Activated CD8-positive, alpha-beta T cell treated with anti-CD3 and anti-CD28 coated beads, Interleukin-2, amount 10 ng/mL, durations not matched to agents 7 days and 5 days (primary cell): ENCODE measurements at places on chromosomes 6 and 20.
A peak's percentile ranks its signal among the peaks of the same experiment; 100 is the strongest.

DNA sequence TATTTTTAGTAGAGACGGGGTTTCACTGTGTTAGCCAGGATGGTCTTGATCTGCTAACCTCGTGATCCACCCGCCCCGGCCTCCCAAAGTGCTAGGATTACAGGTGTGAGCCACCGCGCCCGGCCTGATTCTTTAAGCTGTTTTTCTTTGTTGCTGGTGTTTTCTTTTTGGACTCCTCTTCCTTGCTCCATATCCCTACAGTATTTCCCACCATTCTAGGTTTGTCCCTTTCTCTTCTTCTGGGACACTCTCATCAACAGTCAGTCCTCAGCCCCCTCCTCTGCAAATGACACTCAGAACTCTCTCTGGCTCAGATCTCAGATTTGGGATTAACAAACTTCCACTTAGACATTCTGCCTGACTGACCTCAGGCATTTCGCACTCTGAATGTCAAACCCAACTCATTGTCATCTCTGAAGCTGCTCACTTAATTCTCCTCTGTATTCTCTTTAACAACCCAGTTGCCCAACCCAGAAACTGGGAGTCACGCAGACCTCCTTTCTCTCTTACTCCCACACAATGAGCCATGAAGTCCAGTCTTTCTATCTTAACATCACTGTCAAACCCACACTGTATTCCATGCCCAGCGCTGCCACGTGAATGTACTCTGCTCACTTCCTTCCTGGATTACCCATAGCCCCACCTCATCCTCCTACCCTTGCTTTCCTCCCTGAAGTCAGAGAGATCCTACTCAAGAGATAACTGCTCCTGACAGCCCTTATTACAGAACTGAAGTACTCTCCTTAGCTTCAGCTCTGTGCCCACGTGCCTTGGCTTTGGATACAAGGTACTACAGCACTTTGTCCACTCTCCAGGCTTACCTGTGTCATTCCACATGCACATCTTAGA is 2.6 kb downstream of the MPIG6B start:
- peaks cover 44% of the 10 kb centered on the region for H3K36me3 ChIP-seq
- peak overlapping the region; percentile 31 for H3K27ac ChIP-seq
- H3K27me3 ChIP-seq, result peaks cover 3% of the 10 kb centered on the region
- H3K4me1 ChIP-seq, result peaks cover 65% of the 10 kb centered on the region
- no peak for DNase-seq

DNA sequence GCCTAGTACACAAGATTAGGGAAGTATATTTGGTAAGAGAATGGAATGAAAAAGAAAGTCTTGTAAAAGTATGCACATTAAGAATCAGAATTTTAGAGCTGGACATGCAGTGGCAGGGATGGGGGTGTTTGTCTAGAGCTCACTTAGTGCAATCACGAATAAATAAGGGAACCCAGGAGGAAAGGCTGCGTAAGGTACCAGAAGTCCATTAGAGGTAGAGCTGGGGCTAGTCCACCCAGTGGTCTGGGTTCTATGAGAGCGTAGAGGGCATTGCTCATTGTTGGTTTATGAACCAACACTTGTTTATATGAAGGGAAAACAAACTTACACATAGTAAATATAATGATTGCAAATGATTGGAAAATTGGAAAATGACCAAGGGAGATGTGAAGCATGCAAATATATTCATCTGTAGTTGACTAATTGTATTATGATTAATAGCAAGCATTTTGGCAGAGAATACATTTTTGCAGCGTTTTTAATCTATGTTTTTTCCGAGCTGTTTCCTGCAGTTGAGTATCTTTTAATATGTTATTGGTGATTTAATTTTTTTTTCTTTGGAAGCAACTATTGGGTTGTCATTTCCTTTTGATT is 3.2 kb downstream of the CDC40 start:
- no peak for DNase-seq
- H3K27ac ChIP-seq, result no peak overlapping the region
- peaks cover 2% of the 10 kb centered on the region for H3K27me3 ChIP-seq
- H3K4me3 ChIP-seq, result no peak overlapping the region

- no peak for DNase-seq
- H3K4me3 ChIP-seq, result no peak overlapping the region
- H3K27ac ChIP-seq, result no peak overlapping the region
- peaks cover 2% of the 10 kb centered on the region for H3K36me3 ChIP-seq
Observed at GRCh38 chr6:168013250-168013915, 15.9 kb downstream of the KIF25 start.

GRCh38 chr6:151026041-151026663 is 160.7 kb downstream of the MTHFD1L start:
- H3K4me1 ChIP-seq, result peaks cover 9% of the 10 kb centered on the region
- no peak overlapping the region for H3K4me3 ChIP-seq
- DNase-seq, result no peak
- H3K27ac ChIP-seq, result no peak overlapping the region

- no peak overlapping the region for H3K4me3 ChIP-seq
- no peak for DNase-seq
- H3K27me3 ChIP-seq, result no peaks in the 10 kb centered on the region
- H3K36me3 ChIP-seq, result peaks cover 50% of the 10 kb centered on the region
- peaks cover 29% of the 10 kb centered on the region for H3K4me1 ChIP-seq
- no peak overlapping the region for H3K27ac ChIP-seq
Observed at GRCh38 chr6:87184762-87185250, 29.4 kb downstream of the ZNF292 start.

GRCh38 chr6:132259070-132259469 is 142.2 kb downstream of the MOXD1 start:
- H3K27me3 ChIP-seq, result peaks cover 9% of the 10 kb centered on the region
- no peaks in the 10 kb centered on the region for H3K4me1 ChIP-seq
- no peak overlapping the region for H3K27ac ChIP-seq
- no peak for DNase-seq
- H3K4me3 ChIP-seq, result no peak overlapping the region

DNA sequence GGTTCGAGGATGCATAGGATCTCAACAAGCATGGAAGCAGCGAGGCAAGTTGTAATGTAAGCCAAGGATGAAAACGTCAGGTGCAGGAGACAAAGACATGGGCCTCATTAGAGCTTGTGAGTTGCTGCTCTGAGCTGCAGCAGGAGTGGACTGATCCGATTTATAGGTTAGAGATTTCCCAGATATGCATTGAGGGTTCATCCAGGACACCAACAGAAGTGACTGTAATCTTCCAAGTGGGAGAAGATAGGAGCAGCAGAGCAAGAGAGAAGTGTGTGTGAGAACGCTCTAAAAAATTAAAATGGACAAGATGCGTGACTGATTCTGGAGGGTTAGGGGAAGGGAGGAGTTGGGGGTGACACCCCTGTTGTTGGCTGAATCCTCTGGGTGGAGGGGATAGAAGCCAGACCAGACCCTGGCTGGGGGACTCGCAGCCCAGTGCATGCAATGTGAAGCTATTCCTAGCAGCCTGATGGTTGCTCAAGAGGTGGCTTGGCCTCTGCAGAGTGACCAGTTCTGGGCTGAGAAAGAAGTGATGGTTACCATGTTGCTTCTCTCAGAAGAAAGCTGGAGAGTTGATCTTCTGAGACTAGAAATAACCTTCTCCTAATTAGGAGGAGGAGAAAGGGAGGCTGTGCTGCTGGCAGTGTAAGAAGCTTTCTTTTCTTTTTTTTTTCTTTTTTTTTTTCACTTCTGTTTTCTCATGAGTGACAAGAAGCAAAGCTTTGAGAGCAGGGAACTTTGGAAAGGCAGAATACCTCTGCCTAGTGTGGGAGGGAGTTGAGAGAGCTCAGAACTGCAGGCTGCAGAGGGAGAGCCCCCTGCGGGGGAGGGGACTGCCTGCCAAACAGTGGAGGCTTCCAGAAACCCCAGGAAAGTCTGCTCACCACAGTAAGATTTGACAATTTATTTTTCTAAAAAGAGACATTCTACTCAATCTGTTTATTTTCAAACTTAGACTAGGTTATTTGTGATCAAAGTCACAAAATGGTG is 116.9 kb downstream of the SLX4IP start:
- peaks cover 52% of the 10 kb centered on the region for H3K4me1 ChIP-seq
- DNase-seq, result no peak
- H3K27me3 ChIP-seq, result no peaks in the 10 kb centered on the region
- peaks cover 4% of the 10 kb centered on the region for H3K36me3 ChIP-seq
- H3K4me3 ChIP-seq, result no peak overlapping the region

DNA sequence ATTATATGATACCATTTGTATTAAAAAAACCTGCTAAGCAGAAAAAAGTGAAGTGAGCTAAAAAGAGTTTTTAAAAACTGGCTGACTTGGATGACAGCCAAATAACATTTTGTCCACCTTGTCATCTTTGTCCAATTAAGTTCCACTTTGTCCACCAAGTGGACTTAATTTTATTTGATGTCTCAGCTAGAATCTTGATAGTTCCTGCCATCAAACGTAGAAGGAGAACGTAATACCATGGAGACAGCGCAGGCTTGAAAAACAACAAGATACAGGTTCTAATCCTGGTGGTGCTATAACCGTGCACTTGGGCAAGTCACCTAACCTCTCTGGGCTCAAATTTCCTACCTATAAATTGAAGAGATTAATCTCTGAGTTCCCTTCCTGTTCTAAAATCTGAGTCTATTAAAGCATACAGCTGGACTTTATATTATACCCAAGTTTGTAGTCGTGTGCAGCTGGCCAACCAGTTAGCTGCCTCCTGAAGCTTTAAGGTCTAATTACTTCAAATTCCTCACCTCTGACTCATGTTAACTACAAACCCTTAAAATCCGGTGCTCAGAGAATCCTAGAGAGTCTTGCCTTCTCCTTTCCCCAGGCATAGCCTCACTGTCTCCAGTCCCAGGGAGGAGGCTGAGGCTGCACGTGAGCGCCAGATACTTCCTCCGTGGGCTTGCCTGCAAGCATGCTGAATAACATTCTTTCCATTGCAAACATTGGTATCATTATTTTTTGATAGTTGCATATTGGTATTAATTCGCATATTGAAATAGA is 16.8 kb downstream of the TMEM244 start:
- no peak overlapping the region for H3K4me3 ChIP-seq
- peaks cover 18% of the 10 kb centered on the region for H3K27me3 ChIP-seq
- no peak overlapping the region for H3K27ac ChIP-seq
- no peak for DNase-seq

DNA sequence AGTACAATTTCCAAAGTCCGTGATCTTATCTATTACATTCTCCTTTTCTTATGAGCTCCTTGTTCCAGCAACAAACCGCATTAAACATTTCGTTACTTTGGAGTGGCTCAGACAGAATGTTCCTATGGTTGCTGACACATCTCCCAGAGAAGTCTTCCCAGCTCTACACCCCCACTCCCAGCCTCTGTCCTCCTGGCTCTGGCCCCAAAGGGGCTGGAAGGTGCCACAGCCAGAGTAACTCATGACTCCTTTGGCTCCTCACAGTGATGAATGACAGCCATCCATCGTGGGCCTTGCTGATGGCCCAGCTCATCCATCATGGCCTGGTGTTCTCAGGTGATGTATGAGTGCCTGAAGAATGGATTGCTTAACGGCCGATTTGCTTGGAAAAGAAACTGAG is 203.0 kb downstream of the DHX35 start:
- H3K36me3 ChIP-seq, result no peaks in the 10 kb centered on the region
- no peak for DNase-seq
- H3K27me3 ChIP-seq, result peaks cover 7% of the 10 kb centered on the region
